HuH-7.5 (cell line): ENCODE measurements at places on chromosomes 12 and 14.
A peak's percentile ranks its signal among the peaks of the same experiment; 100 is the strongest.

DNA sequence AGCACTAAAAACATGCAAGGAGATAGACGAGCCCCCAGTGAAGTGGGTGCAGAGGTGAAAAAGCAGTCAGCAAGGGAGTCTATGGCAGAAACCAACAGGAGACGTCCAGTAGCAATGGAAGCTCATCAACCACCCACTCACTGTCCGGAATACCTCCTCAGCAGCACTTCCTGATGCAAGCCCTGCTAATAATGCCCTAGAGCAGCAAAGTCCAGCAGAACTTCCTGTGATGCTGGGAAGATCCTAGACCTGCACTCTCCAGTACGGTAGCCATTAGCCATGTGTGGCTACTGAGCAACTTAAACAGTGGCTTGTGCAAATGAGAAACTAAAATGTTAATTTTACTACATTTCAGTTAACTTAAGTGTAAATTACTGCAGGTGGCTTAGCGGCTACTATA is 11.0 kb downstream of the SERPINA9 start:
- no peak for DNase-seq

- DNase-seq, result no peak
Measured at GRCh38 chr12:44381341-44381740, 494.8 kb downstream of the NELL2 start.

GRCh38 chr14:99675951-99676350 is 8.1 kb upstream of the CYP46A1 start:
- DNase-seq, result no peak

- no peak for DNase-seq
Measured at GRCh38 chr12:63319386-63319785, 168.4 kb upstream of the AVPR1A start.

DNA sequence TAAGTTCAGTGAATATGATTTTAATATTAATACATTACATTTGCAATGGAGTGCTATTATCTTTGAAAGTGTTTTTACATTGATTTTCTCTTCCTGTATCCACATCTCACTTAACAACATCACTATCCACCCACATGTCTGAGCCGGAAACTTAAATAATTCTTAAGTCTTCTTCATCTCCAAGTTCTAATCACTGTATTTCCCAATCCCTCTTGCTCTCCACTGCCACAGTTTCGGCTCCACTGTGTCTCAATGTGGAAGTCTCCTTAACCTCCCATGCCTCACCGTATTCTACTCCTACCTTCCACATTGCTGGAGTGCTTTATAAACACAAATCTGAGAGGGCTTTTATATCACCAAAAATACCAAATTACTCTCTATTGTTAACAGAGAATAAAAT is 25.3 kb downstream of the RTN1 start:
- DNase-seq, result no peak

GRCh38 chr12:50572760-50573159 is 68.0 kb downstream of the DIP2B start:
- DNase-seq, result no peak

- no peak for DNase-seq
Measured at GRCh38 chr12:45304514-45305178, 88.8 kb downstream of the ANO6 start.

DNA sequence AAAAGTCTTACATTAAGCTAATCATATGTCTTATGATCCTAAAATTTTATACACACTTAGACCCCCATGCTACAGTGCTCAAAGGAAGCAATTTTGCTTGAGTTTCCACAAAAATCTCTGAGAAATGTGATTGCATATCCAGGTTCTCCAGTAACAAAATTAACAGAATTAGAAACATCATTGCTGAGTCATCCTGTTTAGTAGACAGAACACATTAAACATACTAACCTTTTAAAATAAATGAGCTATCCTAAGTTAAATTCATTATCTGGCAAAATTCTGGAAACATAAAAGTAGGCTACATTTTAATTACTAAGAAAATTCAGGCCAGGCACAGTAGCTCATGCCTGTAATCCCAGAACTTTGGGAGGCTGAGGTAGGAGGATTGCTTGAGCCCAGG is 94.7 kb downstream of the DENND5B start:
- no peak for DNase-seq

DNA sequence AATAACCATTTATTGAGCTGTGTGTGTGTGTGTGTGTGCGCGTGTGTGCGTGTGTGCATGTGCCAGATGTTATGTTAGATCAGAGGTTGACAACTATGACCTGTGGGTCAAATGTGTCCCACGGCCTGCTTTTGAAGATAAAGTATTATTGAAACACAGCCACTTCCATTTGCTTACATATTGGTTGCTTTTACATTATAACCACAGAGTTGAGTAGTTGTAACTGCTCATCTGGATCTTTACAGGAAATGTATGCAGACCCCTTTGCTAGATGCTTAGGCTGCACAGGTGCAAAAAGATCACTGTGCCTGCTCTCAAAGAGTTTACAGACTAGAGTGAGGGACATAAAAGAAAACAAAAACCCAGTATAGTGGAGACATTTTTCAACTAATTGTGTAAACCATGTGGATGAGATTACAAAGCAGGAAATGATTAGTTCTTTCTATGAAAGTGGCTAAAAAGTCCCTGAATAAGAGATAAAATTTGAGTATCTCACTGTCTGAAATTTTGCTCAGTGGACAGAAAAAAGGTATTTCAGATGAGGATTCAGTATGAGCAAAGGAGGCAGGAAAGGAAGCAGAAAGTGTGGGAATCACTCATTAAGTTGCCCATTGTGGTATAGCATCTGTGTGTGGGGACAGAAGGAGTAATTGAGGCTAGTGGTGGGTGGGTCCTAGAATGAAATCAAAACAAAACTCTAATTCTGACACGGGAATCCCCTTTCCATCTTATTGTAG is 188.4 kb downstream of the PAH start:
- DNase-seq, result no peak

GRCh38 chr12:47818467-47819137 is 1.1 kb downstream of the HDAC7 start:
- no peak for DNase-seq

- no peak for DNase-seq
Measured at GRCh38 chr12:47762850-47763465, 4.3 kb upstream of the RAPGEF3 start.

DNA sequence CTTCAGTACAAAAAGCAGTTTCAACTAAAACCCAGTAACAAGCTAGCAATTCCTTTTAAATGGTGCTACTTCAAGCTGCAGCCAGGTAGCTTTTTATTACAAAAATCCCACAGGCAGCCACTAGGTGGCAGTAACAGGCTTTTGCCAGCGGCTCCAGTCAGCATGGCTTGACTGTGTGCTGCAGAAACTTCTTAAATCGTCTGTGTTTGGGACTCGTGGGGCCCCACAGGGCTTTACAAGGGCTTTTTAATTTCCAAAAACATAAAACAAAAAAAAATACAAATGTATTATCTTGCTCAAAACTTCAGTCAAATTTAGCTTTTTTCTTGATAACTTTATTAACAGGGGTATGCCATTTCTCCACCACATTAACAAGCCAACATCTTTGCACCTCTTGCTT is 3.6 kb upstream of the CLEC4E start:
- peak; percentile 48 for DNase-seq

GRCh38 chr14:32259368-32260013 is 56.4 kb upstream of the RNU6-8 start:
- DNase-seq, result no peak

GRCh38 chr12:26402648-26403047 is 207.3 kb downstream of the SSPN start:
- no peak for DNase-seq

DNA sequence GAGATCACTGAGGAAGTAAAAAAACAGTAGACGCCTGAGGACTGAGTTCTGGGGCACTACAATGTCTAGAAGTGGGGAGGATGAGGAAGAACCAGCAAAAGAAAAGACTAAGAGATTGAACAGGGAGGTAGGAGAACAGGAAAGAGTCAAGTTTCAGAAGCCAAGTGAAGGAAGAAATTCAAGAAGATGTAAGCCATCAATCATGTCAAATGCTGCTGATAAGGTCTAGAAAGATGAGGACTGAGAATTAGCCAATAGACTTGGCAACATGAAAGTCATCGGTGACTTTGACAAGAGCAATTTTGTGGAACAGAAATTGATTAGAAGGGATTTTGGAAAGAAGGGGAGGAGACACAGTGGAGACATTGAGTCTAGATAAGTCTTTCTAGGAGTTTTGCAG is 54.8 kb upstream of the CRY1 start:
- DNase-seq, result no peak

GRCh38 chr12:117100251-117100650 is 1.0 kb upstream of the TESC start:
- peak; percentile 64 for DNase-seq

DNA sequence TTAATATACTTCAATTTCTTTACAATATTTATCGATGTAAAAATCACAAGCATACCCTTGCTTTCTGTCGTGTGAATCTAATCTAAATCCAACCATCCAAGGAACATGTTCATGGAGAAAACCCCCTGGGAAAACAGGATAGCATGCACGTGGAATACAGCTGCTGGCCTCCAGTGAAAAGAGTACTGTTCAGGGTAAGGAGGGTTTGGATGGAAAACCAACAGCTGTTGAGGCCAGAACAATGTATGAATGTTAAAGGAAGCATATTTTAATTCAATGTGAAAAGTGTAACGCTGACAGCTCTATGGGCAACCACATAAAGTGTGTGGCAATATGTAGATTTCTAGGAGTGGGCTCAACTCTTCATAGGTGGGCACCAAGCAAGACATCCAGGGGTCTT is 344.0 kb downstream of the TMEM132D start:
- DNase-seq, result no peak

DNA sequence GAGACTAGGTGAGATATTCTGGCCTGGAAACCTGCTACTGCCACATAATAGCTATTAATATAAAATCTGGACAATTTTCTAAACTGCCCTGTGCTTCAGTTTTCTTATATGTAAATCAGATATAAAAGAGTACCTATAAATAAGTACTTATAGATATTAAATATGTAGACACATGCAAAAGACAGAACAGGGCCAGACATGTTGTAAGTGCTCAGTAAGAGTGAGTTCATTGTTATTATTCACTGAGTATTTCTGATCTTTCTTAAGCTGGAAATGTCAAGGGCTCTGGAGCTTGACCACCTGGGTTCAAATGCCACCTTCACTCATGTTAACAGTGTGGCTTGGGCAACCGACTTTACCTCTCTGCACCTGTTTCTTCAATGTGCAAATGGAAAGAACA is 179.8 kb downstream of the GALC start:
- DNase-seq, result no peak

DNA sequence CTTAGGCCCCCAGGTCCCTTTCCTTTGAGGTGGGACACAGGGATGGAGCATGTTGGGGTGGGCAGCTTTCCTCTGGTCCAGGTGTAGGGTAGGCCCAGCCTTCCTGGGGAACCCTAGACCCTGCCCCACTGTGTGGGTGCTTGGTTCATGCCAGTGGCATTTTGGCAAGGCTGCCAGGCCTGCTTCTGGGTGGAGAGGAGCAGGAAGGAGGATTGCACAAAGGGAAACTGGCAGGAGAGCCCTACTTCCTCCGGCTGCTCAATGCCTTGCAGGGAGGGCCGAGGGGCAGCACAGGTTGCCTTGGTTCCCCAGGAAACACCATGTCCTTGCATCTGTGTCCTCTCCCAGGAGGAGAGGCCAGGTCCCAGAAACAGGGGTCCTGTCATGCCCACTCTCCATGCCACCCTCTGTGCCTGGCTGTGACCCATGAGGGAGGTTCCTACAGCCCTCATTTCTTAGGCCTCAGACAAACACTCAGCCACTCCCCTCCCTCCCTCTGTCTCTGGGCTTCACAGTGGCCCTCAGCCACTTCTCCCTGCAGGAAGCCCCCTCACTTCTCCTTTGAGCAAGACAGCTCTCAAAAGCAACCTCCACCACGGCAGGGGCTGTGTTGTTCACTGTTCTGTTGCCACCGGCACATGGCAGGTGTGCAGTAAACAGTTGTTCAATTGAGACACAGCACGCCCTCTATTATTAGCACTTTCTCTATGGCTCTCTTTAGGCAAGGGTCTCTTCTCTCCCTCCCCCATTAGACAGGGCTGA is 6.8 kb upstream of the KRT80 start:
- DNase-seq, result no peak

DNA sequence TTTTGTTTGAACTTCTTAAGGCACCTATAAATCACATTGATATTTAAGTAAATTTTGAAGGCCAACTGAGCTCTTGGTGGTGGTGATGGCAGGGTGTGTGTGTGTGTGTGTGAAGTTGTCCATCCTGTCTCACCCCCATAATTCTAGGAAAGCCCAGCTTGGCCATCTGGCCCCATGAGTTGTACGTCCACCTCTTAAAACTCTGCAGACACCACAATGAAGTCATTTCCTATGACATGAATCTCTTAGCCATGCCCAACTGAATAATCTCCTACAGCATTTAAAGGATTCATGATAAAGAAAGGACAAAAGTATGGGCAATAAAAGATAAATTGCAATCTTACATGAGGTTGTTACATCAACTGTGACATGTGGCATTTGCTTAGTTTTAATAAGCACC is 123.4 kb downstream of the TTC7B start:
- no peak for DNase-seq

DNA sequence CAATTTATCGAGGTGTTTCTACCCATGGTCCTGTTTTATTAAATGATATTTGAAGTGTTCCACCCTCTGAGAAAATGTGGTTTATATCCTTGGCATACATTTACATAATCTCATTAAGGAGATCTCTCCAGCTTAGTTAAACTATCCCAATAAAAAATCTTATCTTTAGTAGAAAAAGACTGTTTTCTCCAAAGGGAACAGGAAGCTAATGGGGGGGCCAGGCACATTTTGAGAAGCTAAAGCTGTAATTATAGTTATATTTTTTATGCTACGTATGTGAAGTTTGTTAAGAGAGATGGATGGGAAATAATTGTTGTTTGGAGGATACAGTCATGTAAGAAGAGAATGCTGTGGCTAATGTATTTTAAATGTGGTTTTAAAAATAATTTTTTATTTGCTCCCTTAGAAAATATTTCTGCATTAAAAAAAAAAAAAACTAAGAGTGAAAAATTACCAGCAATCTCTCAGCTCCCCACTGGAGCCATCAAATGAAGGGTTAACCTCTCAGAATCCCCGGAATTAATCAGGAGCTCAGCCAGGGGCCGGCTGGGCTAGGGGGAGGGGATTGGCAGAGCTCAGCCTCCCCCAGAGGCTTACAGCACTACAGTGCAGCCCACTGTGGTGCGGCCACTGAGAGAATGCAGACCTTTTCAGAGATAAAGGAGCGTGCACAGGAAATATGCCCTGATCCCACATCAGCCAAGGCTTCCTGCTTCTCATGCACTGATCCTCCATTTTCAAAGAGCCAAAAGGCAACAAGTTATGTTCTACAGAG is 185.8 kb downstream of the EGLN3 start:
- no peak for DNase-seq

GRCh38 chr12:124722878-124723277 is 140.8 kb downstream of the SCARB1 start:
- DNase-seq, result no peak

GRCh38 chr12:45663455-45663854 is 66.1 kb upstream of the ARID2 start:
- DNase-seq, result no peak

DNA sequence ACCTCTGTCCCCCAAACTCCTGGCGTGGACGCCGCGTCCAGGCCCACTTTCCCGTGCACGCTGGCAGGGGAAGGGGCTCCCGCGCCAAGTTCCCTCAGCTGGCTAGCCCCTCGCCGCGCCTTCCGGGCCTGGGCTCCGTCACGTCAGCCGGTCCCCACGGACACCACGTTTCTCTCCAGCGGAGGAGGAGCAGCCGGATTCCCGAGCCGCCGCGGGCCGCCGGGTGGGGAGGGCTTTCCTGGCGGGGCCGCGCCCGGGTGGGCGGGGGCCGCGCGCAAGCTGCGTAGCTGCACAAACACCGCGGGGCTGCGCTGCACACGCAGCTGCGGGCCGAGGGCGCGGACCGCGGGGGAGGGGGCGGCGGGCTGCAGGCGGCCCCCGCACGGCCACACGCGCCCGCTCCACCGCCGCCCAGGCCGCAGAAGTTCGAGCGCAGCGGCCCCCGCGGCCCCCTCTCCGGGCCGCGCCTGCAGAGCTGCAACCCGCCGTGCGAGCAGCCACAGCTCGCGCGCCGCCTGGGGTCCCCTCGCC is 45.1 kb upstream of the PNMA1 start:
- DNase-seq, result peak; percentile 67
